ENCODE measurements at places on chromosomes 11 and 22. TPM values are rescaled to one million over a fixed set of nuclear protein-coding genes. Genes with fewer than 3 reads are reported as not detected.

The ZNF214 gene
- 4.4 TPM for polyA plus RNA-seq

The OR10A2 gene
- not detected for polyA plus RNA-seq

The RAB3IL1 gene
- polyA plus RNA-seq: 8.3 TPM

The KLHDC7B gene
- 0.45 TPM for polyA plus RNA-seq

The KCNJ11 gene
- 4.7 TPM for polyA plus RNA-seq

GRCh38 chr11:119637481-119637880 lies 91.5 kb downstream of the NECTIN1 start:
- no peak for DNase-seq
- no peaks in the 10 kb centered on the region for H3K27me3 ChIP-seq
- H3K4me1 ChIP-seq: no peaks in the 10 kb centered on the region

DNA sequence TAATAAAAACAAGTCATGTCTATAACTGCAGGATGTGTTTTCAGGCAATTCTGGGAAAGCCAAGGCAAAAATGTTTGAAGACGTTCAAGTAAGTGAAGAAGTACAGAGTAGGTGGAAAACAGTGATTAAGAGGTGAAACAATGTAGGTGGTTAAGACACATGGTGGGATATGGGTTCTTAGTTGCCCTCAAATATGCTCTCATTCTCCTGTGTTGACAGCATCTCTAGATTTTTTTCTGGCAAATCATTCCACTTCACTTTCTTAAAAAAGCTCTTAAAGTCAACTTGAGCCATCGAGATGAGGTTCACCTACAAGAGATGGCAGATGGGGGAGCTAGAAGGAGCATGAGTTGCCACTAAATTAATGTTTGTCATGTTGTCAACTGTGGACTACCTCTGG lies 1041.0 kb upstream of the CNTN5 start:
- H3K4me1 ChIP-seq: peaks cover 7% of the 10 kb centered on the region
- no peak overlapping the region for H3K27ac ChIP-seq
- H3K36me3 ChIP-seq: no peaks in the 10 kb centered on the region
- H3K27me3 ChIP-seq: no peaks in the 10 kb centered on the region

DNA sequence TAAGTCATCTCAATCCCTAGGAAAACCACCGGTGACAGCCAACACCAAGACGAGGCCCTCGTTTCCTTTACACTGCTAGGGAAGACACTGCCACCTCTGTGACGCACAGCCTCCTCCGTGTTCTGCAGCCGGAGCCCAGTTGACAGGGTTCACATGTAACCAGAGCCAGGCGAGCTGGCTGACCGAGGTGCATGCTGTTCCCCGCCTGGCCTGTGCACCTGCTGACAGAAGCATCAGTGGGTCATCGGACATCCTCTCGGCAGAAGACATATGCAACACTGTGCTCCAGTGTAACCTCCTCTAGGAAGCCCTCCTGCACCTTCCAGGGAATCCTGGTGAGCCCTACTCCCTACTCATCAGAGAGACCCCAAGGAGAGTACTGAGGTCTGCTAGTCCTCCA lies 114.2 kb upstream of the TP53AIP1 start:
- no peak overlapping the region for H3K27ac ChIP-seq
- H3K27me3 ChIP-seq: no peaks in the 10 kb centered on the region
- no peak overlapping the region for H3K4me3 ChIP-seq
- H3K4me1 ChIP-seq: no peaks in the 10 kb centered on the region
- DNase-seq: no peak
- no peaks in the 10 kb centered on the region for H3K36me3 ChIP-seq

DNA sequence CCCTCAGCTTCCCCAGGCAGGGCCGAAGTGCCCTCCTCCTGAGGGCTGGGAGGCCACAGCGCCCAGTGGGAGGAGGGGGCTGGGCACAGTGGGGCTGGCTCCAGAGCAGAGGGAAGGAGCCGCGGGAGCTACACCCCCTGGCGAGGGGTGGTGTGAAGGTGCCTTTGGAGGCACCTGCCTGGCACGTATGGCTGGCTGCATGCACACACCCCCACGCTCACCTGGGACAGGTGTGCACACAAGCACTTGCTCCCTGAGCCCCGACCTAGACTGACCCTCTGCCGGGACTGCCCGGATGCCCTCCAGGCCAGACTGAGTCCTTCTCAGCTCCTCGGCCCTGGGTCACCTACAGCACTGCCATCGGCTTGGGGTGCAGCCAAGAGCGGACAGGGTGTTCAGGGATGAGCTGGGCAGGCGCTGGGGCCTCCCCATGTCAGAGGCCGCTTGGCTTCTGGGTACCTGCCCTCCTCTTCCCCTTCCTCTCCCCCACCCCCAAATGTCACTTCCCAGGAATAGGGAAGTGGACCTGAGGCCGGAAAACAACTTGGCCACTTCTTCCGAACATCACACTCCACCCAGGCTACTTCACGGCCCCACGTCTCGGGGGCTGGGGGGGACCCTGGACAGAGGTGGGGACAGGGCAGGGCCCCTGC lies 7.4 kb upstream of the PIM3 start:
- no peaks in the 10 kb centered on the region for H3K27me3 ChIP-seq
- H3K27ac ChIP-seq: peak overlapping the region; percentile 39
- no peak overlapping the region for H3K4me3 ChIP-seq
- H3K36me3 ChIP-seq: no peaks in the 10 kb centered on the region
- DNase-seq: no peak

GRCh38 chr11:47236482-47236881 lies 12.1 kb downstream of the ACP2 start:
- no peaks in the 10 kb centered on the region for H3K27me3 ChIP-seq
- DNase-seq: peak; percentile 25
- no peak overlapping the region for H3K27ac ChIP-seq
- H3K4me1 ChIP-seq: peaks cover 4% of the 10 kb centered on the region

GRCh38 chr11:134625151-134625550 lies 213.1 kb upstream of the B3GAT1 start:
- H3K4me1 ChIP-seq: no peaks in the 10 kb centered on the region
- no peak overlapping the region for H3K27ac ChIP-seq
- no peaks in the 10 kb centered on the region for H3K36me3 ChIP-seq
- no peak for DNase-seq

GRCh38 chr11:9315078-9315688 lies 790 bp upstream of the TMEM41B start:
- DNase-seq: no peak
- H3K4me3 ChIP-seq: peak overlapping the region; percentile 31
- H3K27ac ChIP-seq: peak overlapping the region; percentile 93
- peaks cover 28% of the 10 kb centered on the region for H3K4me1 ChIP-seq

GRCh38 chr11:13140873-13141655 lies 131.9 kb downstream of the RASSF10 start:
- H3K27ac ChIP-seq: no peak overlapping the region
- H3K4me3 ChIP-seq: no peak overlapping the region

- no peaks in the 10 kb centered on the region for H3K27me3 ChIP-seq
- no peaks in the 10 kb centered on the region for H3K4me1 ChIP-seq
- H3K36me3 ChIP-seq: no peaks in the 10 kb centered on the region
Measured at GRCh38 chr11:103744496-103745153, 291.8 kb upstream of the DDI1 start.

- H3K27ac ChIP-seq: no peak overlapping the region
- H3K36me3 ChIP-seq: no peaks in the 10 kb centered on the region
- peaks cover 3% of the 10 kb centered on the region for H3K4me1 ChIP-seq
Measured at GRCh38 chr11:92768121-92768840, 201.2 kb upstream of the MTNR1B start.

GRCh38 chr11:129896062-129896461 lies 684 bp upstream of the NFRKB start:
- H3K4me3 ChIP-seq: peak overlapping the region; percentile 98
- peak overlapping the region; percentile 69 for H3K27ac ChIP-seq
